ENCODE measurements at places on chromosomes 12 and 14.

- peak; percentile 94 for DNase-seq
These were observed 2.6 kb downstream of the ITPK1 start for GRCh38 chr14:93112891-93113677.

GRCh38 chr14:77039285-77040058 lies 11.0 kb upstream of the IRF2BPL start:
- DNase-seq: peak; percentile 55

GRCh38 chr12:32997471-32997870 lies 100.9 kb upstream of the PKP2 start:
- DNase-seq: no peak

DNA sequence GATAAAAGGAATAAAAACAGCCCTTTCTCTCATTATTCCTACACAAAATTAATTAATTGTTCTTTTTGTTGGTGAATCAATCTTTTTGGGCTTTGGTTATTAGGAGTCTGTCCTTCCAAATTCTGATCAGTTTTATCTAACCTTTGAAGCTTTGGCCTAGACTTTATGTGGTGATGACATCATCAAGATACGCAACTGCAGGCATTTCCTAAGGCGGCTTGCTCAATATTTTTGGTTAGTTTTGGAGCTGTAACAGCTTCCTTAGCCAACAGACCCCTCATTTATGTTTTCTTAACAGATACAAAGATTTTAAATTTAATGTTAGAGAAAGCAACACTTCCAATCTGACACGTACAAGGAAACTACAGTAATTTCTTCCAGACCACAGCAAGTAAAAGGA lies 87.8 kb upstream of the PDE3A start:
- no peak for DNase-seq

DNA sequence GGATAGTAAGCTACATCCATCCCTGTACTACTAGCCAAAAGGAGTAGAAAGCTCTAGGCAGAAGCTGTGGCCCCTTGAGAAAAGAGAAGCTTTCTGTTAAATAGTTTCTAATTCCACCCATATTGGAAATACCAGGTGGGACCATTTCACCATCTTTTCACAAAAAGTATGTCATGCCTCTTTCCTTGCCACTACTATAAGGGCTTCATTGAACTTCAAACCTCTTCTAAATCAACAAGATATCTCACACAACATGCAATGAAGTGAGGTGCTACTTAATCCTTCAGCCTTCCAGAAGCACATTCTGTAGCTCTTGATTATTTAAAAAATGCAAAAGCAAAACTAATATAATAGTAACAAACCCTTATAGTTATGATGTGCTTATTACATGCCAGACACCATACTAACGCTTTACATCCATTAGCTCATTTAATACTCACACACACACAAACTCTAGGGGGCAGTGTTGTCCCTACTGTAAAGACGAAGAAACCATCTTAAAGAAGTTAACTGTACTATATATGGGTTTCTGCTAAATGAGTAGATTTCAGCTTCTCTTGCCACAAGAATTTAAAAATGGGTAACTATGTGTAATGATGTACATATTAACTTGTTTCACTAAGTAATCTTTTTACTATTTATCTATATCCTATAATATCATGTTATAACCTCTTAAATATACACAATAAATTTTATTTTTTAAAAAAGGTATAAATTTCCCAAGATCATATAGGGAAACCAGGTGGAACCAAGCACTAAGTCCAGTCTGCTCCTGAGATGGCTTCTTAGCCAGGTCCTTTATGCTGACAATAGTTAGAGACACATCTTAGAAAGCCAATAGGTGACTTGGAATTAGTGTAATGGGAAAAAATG lies 124.4 kb downstream of the RPS29 start:
- peak; percentile 73 for DNase-seq

- no peak for DNase-seq
These were observed 9.8 kb upstream of the KDM2B start for GRCh38 chr12:121590476-121591143.

DNA sequence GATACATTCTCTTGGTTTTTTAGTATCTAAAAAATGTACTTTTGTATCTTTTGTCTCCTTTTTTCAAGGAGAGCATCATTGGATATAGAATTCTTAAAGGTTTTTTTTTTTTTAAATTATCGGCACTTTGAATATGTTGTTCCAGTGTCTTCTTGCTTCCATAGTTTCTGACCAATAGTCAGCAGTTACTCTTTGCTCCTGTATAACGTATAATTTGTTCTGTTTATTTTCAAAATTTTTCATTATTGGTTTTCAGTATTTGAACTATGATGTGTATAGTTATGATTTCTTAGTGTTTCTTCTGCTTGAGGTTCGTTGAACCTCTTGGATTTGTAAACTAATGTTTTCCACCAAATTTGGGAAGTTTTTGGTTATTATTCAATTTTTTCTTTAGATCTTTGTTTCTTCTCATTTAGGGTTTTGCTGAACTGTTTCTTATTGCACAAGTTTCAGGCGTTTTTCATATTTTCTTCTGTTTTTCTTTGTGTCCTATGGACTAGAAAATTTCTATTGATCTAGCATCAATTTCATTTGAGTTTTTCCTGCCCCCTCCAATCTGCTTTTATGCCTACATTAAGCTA lies 93.9 kb downstream of the PLBD1 start:
- no peak for DNase-seq

DNA sequence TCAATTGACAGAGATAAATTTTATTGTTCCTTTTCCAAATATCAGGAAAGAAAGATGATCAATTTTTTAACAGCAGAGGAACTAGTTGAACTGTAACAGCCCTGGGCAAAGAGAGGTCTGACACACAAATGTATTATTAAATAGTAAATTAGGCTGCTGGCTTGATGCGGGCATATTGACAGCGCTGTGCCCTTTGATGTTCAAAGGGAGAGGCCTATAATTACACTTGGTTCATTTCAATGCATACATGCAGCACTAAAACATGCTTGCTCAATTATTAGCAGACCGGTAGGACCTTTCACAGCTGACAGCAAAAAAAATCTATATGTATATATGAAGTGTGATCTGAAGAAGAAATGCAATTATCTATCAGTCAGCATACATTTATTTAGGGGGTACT lies 219.8 kb downstream of the SLC2A13 start:
- no peak for DNase-seq

GRCh38 chr14:104593241-104593701 lies 11.3 kb downstream of the TMEM179 start:
- no peak for DNase-seq

- DNase-seq: no peak
These were observed 13.9 kb downstream of the FBXL14 start for GRCh38 chr12:1580526-1580925.

DNA sequence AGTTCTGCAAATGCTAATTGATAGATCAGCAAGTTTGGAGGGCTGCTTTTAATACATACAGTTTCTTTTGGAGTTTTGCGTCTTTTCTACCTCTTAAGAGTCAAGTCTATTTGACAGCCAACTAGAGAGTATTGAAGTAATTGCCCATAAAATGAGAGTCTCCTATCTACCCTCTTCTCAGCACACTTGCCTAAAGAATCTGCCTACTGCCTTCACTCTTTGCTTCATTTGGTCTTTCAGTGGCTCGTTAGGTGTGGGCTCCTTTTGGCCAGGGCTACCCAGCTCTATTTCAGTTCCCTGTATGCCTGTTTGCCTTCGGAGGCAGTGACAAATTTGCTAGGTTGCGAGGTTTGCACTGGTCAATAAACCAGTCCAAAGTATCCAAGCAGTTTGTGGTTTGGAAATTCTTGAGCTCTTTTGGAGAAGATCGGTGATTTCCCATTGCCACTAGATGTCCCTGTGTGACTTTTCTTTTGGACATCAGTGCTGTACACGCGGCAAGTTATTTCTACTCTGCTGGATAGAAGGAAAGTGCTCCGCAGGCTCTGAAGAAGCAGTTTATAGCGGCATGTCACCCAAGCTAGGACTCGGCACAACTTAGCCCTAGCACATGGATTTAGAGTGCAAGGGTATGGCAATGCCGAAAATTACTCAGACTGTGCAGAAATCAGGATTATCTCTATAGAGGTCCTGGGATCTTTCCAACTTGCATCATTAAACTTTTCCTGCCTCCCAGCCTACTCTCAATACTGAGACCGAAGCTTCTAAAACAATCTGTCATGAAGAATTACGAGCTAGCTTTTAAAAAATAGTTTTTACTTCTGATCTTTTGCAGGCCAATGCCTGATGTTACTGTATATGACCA lies 38.6 kb downstream of the MGST1 start:
- peak; percentile 27 for DNase-seq

DNA sequence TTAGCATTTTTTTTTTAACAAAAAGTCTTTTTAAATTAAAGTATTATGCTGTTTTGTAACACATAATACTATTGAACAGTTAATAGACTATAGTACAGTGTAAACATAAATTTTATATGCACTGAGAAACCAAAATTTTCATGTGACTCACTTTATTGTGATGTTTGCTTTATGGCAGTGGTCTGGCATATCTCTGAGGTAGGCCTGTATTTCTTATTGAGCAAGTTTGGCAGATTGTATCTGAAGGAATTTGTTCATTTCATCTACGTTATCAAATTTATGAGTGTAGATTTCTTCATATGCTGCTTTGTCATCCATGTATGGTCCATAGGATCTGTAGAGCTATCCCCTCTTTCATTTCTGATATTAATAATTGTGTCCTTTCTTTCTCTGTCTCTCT lies 78.8 kb upstream of the PDE3A start:
- DNase-seq: no peak
